ENCODE measurements at places on chromosomes 11 and 22.

- DNase-seq = no peak
Measured at GRCh38 chr11:38315151-38315550, 1717.1 kb upstream of the RAG2 start.

DNA sequence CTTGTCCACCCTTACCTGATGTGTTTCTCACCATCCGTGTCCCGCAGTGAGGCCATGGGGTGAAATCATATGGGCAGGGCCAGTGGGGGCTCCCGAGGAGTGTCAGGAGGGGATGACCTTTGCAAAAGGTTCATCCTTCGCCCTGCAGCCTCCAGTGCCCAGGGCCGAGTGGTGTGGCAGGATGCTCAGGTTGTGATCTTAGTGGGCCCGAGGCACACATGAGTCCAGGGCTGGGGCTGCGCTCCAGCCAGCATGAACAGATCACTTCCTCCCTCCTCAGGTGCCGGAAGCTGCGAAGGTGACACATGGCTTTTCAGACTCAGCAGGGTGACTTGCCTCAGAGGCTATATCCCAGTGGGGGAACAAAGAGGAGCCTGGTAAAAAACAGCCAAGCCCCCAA is 2.8 kb upstream of the FKBP2 start:
- no peak for DNase-seq

GRCh38 chr22:50076646-50077535 is 8.3 kb downstream of the MLC1 start:
- no peak for DNase-seq

- DNase-seq = no peak
Measured at GRCh38 chr11:133982876-133983275, 26.1 kb upstream of the IGSF9B start.

GRCh38 chr11:68325183-68325906 is 13.0 kb downstream of the LRP5 start:
- no peak for DNase-seq

DNA sequence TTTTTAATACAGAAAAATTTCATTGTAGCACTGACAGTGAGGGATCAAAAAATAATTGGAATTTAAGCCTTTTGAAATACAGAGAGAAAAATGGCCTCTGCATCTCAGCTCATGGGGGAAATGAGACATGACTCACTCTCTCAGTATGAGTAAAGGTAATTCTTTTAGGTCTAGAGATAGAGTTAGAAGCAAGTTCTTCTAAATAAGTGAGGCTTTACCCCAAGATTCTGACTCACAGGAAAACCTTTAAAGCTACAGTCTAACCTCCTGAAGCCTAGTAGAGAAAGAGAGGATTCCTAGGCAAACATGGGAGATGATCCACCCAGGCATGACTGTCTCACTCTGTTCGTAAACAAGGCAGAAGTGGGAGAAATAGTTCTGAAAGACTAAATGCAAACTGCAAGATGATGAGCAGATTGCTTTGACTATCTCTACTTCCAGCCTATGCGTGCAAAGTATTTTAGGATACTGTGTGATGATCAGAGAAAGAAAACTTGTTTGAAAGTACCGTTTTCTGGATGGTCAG is 1003.3 kb upstream of the CCDC90B start:
- no peak for DNase-seq

- DNase-seq = no peak
Measured at GRCh38 chr11:74072286-74072685, 63.4 kb upstream of the UCP3 start.

GRCh38 chr11:75298191-75298975 is 53.1 kb downstream of the ARRB1 start:
- DNase-seq = no peak

DNA sequence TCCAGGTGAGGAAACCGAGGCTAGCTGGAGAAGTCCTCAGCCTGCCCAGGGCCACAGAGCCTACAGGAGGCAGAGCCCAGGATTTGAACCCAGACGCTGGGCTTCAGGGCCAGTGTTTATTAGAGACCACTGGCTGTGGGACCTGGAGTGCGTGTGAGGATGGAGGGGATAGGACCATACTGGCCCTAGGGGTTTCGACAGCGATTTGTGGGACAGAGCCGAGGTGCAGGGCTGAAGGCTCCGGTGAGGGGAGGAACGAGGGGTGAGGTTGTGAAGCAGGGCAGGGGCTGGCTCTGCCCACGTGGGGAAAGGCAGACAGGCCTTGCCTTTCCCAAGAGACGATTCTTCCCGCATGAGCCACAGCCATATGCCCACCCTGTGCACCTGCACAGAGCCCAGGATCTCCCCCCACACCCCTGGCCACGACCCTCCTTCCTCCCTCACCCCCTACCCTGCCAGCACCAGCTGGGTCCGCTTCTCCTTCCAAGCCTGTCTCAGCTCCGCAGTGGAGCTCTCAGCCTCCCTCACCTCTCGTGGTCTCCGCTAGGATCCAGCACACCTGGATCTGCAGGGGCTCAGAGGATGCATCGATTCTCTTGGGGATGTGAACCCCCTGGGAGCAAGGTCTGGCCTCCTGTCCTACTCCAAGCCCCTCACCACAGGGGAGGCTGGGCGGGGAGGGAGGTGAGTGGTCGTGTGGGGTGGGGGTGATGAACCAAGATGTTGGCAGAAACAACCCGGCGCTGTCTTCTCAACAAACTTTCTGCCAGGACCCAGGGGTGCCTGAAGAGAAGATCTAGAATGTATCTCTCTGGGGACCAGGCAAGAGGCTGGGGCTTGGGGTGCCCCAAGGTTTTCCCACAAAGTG is 58.4 kb downstream of the RTL6 start:
- DNase-seq = no peak

- DNase-seq = no peak
Measured at GRCh38 chr22:46388647-46389046, 53.1 kb downstream of the TRMU start.

- DNase-seq = no peak
Measured at GRCh38 chr11:83427501-83427900, 141.3 kb upstream of the CCDC90B start.

GRCh38 chr11:130651066-130651855 is 202.8 kb downstream of the ADAMTS15 start:
- no peak for DNase-seq

DNA sequence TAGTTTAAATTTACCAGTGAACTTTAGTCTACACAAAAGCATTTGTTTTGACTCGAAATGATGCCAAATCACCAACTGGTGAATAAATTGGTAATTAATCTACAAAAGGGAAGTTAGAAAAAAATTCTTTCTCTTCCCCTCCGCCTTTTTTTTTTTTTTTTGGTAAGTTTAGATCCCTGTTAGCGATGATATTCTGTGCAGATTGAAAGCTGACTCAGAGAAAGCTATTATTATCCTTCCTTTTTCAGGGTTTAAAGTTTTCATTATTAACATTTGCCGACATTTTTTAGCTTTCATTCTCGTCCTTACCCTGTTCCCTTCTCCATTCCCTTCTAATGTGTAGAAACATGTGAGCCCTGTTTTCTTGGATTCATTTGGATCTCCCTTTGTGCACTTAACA is 16.8 kb upstream of the NUP160 start:
- no peak for DNase-seq

GRCh38 chr22:31586137-31586920 is 75.7 kb downstream of the PISD start:
- DNase-seq = no peak

GRCh38 chr11:99555486-99555885 is 534.7 kb downstream of the CNTN5 start:
- DNase-seq = no peak

GRCh38 chr22:43388420-43388851 is 23.4 kb upstream of the MPPED1 start:
- DNase-seq = peak; percentile 58

DNA sequence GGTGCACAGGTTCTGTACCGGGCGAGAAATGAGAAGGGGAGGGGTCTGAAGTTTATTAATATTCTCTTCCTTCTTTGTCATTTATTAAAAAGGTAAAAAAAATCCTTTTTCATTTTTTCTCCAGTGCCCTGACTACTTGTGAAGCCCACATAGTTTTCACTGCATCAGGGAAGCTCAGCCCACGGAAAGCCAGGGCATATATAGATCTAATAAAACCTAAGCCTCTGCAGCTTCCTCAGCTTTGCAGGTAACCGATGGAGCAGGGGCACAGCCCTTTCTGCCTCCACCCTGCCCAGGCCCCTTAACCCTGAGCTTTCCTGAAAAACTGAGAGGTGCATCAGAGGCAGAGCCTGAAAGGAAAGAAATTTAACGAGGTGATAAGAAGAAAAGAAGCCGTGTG is 140.1 kb downstream of the NXPE2 start:
- no peak for DNase-seq

GRCh38 chr11:116412118-116412889 is 360.5 kb downstream of the BUD13 start:
- no peak for DNase-seq

DNA sequence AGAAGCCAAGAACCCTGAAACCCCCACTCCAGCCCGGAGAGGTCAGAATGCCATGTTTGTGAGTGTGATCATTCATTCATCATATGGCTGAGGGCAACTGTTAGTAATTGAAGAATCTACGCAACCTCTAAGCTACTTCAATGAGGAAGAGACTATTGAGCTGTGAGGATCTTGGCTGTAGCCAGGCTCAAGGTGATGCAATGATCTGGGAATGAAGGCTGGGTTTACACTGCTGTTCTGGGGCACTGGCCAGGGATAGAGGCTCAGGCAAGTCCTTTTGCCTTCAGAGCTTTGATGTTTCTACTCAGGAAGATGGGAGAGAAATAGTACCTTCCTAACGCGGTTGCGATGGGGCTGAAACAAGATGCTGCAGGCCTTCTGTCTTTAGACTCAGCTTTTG is 12.9 kb downstream of the CRYBB2 start:
- DNase-seq = no peak

DNA sequence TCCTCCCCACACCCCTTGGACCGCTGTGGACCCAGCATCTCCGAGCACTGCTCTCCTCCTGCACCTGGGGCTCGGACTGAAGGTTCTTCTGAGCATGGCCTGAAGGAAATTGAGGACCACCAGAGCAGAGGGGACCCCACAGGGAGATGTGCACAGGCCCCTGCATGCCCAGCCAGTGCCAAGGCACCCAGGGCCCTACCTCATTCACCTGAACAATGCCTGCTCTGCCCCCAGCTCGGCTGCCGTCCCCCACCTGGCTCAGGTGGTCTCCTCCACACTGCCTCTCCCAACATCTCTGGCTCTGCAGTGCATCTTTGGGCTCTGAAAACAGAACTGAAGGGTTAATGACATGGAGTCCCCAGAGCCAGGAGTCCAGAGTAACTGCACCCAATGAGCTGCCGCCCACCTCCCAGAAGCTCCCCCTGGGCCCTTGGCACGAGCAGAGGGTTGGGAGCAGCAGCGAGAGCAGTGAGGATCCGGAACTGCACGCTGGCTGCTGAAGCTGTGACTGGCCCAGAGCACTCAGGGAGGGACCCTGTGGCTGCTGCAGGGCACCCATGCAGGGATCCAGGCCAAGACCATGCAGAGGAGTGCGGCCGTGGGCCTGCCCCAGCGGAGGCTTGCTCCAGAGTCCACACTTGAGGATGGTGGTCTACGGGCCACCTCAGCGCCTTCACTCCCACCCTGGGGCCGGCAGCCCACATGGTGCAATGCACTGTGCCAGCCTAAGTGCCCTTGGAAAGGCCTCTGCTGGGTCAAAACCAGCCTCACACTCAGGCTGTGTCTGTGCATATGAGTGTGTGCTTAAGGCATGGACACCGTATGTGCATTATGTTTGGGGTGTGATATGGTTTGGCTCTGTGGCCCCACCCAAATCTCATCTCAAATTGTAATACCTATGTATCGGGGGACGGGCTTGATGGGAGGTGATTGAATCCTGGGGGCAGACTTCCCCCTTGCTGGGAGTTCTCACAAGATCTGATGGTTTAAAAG is 686.1 kb downstream of the TBC1D22A start:
- DNase-seq = no peak

DNA sequence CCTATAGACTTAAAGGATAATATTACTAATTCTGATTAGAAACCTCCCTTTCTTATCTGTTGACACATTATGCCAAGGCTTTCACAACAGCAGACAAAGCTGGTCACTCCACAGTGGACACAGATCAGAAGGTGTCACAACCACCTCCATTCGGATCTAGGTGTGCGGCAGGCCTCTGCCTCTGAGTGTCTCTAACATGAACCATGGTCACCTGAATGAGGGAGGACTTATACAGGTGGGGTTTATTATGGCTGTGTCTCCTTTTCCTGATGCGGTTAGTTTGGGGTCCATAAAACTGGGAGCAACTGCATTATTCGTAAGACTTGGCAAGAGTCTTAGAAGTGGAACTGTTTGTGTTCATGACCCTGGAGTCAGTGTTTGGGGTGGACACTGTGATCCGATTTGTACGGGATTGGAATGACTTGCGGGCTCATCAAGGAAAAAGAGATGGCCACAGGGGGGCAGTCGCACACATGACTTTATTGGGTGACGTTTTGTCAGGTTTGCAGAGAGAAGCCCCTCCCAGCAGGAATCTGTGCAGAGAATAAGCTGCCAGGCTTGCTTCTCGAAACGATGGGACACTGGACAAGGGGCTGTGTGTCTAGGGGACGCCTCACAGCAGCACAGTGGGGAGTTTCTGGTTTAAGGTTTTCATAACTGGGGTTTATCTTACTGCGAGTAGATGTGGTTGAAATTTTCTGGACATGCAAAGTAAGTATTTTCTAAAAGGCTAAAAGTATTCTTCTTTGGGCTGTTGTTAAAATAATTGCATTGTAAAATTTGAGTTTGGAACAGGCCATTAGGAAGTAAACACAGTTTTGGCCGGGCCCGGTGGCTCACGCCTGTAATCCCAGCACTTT is 90.6 kb downstream of the GAB4 start:
- DNase-seq = peak; percentile 25

DNA sequence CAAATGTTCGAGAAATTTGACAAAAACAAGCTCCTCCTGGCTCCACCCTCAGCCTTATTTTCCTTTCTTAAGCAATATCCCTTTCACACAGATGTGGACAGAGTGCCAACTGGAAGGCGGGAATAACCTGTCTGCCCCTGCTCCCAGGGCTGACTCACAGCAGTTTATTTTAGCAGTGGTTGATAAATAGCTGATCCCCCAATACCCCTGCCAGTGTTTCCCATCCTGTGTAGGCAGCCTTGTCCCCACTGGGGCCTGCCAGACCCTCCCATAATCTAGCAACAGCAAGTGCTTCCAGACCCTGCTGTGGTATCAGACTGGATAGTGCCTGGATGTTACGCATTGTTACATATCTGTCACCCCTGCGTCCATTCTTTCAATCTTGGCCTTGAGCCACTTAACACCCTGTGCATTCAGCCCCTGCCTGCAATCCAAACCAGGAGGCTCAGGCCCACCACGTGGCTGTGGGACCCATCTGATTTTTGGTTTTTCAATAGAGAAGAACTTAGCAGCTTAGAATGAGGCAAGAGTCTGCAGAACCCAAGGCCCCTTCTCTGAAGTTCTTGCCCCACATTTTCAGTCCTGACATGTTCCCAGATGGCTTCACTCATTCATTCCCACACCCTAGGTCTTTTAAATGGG is 53.7 kb downstream of the PARVA start:
- no peak for DNase-seq

- DNase-seq = no peak
Measured at GRCh38 chr11:125397421-125397820, 98.6 kb downstream of the FEZ1 start.

DNA sequence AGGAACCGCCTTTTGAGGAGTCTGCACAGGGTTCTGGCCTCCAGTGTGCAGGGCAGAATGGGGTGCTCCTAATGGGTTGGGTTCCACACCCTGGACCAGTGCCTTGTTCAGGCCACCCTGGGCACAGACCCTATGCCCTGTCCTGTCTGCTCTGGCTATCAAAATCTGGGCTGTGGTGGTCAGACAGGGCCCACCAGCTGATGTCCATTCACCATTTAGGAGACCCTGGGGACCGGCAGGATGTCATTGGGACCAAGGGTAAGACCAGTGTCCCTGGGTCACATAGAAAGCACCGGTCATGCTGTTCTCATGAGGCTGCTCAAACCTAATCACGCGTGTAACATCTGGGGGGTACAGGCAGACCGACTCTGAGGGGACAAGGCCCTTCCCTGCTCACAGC is 37.3 kb downstream of the PARVG start:
- no peak for DNase-seq

- DNase-seq = no peak
Measured at GRCh38 chr22:38950527-38951295, 6.7 kb upstream of the APOBEC3A start.
